ENCODE measurements at places on chromosomes 12 and 14.

- no peak for DNase-seq
Observed at GRCh38 chr12:68479261-68479895, 131.3 kb upstream of the RAP1B start.

DNA sequence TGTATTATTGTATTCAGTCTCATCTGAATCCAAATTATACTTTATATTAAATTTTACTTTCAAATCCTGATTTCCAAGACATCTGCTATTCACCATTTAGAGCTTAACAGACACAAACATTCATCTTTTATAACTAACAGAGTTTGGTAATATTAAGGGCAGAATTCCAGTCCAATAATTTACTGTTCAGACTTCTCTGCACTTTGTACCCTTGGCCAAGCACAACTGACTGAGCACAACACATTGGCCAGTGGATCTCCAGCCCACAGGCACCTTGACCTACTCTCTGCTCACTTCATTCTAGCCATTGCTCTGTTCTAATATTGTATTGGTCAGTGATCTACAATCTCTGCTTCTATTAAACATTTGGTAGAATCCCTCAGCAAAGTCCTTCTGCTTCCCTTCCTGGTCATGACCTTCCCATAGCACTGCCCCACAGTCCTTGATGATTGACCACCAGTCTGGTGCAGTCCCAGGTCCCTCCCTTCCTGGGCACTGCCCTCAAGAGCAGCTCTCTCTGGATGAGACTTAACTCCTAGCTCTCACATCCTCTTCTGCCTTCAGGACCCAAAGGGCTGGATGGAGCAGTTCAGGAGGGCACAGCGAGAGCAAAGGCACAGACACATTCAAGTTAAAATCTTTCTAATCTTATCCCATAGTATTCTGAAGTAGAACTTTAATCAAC is 97.7 kb upstream of the OVCH1 start:
- DNase-seq, result no peak

GRCh38 chr12:29992366-29992765 is 208.6 kb upstream of the TMTC1 start:
- no peak for DNase-seq

- no peak for DNase-seq
Observed at GRCh38 chr12:91327131-91327530, 144.5 kb upstream of the DCN start.

GRCh38 chr14:75307700-75308379 is 29.2 kb downstream of the FOS start:
- peak; percentile 82 for DNase-seq

- no peak for DNase-seq
Observed at GRCh38 chr12:11433664-11434063, 38.3 kb upstream of the PRB2 start.

GRCh38 chr14:45332360-45332988 is 79.5 kb upstream of the MIS18BP1 start:
- no peak for DNase-seq

GRCh38 chr14:101593411-101594238 is 32.3 kb downstream of the DIO3 start:
- DNase-seq, result no peak

DNA sequence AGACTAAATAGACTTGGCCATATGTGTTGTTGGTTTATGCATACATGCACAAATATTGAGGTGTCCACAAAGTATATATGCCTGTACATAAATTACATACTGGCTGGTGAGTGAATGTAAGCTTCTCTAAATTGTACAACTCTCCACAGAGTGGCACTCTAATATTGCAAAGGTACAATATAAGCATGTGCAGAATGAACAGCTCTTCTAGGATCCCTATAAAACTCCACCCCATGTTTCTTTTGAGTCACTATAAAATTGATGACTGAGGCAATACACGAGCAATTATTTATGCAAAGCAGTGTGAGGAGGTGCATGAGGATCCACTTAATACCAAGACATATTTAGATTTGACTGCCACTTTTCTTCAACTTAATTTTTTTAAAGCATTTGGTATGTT is 172.2 kb downstream of the NAV3 start:
- no peak for DNase-seq

DNA sequence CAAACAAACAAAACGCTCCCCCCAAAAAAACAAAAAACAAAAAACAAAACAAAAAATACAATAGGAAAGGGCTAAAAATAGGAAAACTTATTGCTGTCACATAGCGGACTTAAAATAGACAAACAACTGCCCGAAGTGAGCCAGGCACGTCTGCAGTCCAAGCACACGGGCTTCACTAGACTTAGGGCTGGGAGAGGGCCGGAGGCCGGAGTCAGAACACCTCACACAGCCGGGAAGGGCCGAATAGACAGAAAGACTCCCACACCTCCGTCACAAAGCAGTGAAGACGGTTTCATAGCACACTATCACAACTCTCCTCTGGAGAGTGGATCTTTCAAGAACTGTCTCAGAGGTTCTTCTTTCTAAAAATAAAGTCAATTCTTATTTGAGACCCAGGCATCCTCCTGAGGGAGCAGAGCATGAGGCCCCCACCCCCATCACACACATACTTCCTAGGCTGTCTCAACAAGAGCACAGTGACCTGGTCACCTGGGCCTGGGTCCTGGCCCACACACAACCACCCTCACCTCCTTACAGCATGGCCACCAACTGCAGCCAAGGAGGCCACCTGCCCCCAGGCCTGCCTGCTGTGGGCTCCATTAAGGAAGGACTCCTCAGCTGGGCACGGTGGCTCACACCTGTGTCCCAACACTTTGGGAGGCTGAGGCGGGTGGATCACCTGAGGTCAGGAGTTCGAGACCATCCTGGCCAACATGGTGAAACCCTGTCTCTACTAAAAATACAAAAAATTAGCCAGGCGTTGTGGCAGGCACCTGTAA is 6.7 kb downstream of the BAG5 start:
- no peak for DNase-seq

GRCh38 chr12:75205558-75205957 is 4.1 kb downstream of the KCNC2 start:
- no peak for DNase-seq

GRCh38 chr14:73426877-73427276 is 31.5 kb downstream of the NUMB start:
- DNase-seq, result no peak

DNA sequence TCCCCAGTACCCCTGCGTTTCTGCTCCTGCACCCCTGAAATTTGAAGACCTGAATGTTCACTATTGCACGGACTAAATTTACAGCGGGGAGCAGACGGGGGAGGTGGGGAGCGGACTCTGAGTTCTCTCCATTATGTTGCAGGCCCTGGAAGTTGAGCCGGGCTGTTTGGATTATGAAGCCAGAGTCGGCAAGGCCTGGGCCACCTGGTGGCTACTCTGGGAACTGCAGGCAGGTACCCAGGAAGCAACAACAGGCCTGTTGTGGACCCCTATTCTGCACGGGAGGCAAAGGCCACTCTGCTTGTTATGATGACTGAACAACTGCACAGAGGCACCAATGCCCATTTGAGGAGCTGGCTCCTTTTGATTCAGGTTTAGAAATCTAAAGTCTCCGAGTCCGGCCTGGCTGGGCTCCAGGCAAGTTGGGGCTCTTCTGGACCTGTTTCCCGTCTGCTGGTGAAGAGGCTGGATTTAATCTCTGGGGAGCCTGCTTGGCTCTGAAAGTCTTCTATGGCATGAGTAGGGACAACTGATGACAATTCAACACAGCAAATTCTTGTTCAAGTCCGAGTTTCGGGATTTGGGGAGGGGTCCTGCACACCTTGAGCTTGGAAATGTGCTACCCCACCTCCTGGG is 34.1 kb upstream of the FAM181A start:
- no peak for DNase-seq

DNA sequence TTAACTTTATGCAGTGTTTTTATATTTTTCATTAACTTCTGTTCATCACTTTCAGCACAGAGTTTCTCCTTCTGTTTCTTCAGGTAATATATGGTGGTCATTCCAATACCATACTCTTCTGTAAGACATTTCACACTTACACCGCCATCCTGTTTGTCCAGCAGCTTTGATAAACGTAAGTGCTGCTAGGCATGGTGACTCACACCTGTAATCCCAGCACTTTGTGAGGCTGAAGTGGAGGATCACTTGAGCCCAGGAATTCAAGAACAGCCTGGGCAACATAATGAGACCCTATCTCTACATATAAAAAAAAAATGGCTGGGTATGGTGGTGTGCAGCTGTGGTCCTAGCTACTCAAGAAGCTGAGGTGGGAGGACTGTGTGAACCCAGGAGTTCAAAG is 55.8 kb downstream of the EXOC5 start:
- no peak for DNase-seq

GRCh38 chr12:31658471-31659086 is 909 bp upstream of the ETFBKMT start:
- no peak for DNase-seq

DNA sequence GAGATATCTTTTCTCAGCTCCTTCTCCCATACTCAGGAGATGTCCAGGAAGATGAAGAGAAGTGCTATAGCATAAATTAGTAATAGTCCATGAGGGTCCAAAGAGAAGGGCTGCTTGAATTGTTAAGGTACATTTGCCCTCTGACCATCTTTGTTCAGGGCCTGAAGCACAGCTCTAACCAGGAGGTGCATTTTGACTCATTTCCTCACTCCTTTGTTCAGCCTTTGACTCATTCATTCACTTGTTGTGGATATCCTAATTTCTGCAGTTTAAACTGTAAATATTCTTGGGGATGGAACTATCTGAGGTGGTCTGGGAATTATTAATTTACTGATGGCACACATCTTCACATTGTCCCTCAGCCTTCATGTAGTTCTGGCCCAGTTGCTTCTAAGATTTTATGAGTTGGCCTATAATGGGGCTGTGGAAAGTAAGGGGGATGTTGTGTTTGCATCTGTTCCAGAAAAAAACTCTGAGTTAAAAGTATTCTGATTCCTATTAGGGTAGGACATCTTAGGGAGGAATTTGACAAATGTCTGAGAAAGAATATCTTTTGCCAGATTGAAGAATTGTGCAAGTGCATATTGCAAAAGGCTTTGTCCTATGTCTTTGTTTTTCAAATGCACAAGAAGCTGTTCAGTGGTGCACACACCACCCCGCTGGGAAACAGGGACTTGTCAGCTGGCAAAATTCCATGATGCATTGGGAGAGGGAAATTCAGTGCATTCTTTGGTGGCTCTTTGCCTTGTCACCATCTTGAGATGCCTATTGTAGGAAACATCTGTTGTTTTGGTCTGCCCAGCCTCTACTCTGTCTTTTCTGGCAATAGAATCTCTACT is 22.1 kb downstream of the SMOC1 start:
- no peak for DNase-seq

GRCh38 chr12:4506430-4506829 is 32.3 kb upstream of the RAD51AP1 start:
- DNase-seq, result no peak

- no peak for DNase-seq
Observed at GRCh38 chr12:29509503-29509902, 12.0 kb upstream of the OVCH1 start.

GRCh38 chr12:106358396-106359241 is 1.1 kb downstream of the POLR3B start:
- DNase-seq, result no peak

- no peak for DNase-seq
Observed at GRCh38 chr12:3587402-3588013, 96.5 kb downstream of the PRMT8 start.

- DNase-seq, result no peak
Observed at GRCh38 chr14:23443411-23443812, 8.0 kb upstream of the MYH7 start.

DNA sequence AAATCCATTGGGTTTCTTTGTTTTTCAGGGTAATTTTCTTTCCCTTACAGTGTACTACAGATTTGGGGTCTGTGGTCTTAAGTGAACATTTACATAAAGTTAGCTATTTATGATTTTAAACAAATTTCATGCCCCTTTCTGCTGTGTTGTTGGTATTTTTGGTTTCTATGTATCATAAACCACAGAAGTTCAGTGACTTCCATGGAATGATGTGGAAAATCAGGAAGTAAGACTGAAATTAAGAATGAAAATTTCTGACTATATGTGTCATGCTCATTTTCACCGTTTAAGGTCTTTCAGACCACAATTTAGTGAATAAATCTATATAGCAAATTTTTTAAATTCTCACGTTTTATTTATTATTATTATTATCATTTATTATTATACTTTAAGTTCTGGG is 31.7 kb downstream of the ETV6 start:
- DNase-seq, result no peak

GRCh38 chr12:31967539-31967938 is 8.3 kb downstream of the RESF1 start:
- no peak for DNase-seq

- peak; percentile 94 for DNase-seq
Observed at GRCh38 chr12:55728939-55729818, at the start of gene CD63. TSS of gene CD63 (minus strand) at chr12:55729009. CDS start at chr12:55728341, 668 bp downstream.

- no peak for DNase-seq
Observed at GRCh38 chr12:66025477-66025876, 105.1 kb downstream of the LLPH start.

DNA sequence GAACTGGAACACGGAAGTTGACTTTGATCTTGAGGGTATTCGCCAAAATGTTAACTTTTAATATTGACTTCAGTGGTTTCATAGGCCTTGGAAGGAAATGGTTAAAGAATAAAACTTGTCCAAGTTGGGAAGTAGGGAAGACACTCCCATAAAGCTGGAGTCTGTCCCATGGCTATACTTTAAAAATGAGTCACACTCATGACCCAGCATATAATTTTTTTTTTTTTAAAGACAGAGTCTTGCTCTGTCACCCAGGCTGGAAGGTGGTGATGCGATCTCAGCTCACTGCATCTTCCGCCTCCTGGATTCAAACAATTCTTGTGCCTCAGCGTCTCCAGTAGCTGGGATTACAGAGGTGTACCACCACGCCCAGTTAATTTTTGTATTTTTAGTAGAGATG is 19.6 kb downstream of the TMPRSS12 start:
- no peak for DNase-seq

DNA sequence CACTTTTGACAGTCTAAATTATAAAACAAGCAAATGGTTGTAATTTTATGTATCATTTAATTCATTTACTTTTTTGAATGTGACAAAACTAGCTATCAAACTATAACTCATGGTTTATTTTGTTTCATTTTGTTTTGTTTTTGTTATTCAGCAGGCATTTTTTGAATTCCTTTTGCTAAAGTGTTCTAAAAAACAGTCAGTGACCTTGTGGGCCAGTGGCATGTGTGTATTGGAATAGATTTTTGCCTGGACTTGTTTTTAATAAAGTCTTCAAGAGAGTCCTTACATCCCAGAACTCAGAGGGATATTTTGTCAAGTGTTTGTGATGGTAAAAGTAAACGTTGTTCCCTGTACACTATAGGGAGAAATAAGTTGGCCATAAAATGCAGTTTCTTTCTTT is 369.7 kb upstream of the SYT1 start:
- DNase-seq, result no peak

- DNase-seq, result no peak
Observed at GRCh38 chr14:24804552-24805212, 170.7 kb upstream of the GZMB start.

Data from RWPE2 (cell line).